ENCODE measurements at places on chromosomes 4 and X. TPM values are rescaled to one million over a fixed set of nuclear protein-coding genes. Genes with fewer than 3 reads are reported as not detected.

DNA sequence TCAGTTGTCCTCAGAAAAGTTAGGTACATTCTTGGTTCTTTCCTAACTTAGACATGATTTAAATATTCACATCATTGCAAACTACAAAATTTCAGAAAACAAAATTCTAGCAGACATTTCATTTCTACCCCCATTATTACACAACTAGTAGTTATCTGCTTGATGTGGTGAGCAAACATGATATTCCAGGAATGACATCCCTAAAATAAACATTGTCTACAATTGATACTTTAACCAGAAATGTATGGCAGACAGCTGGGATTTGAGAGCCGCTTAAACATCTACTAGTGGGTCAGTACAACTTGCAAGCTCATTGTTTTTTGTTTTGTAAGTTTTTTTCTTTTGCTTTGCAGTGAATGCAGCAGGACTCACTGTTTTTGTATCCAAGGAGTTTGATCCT lies 32.1 kb upstream of the AMBN start:
- H3K4me1 ChIP-seq, result no peaks in the 10 kb centered on the region
- no peak for DNase-seq
- H3K27ac ChIP-seq, result no peak overlapping the region
- no peaks in the 10 kb centered on the region for H3K36me3 ChIP-seq

GRCh38 chr4:114598191-114599121 lies at the start of gene UGT8:
Gene UGT8 (plus strand): TSS chr4:114598807. CDS start chr4:114622881, 24,074 bp downstream.
- no peaks in the 10 kb centered on the region for H3K36me3 ChIP-seq
- H3K4me3 ChIP-seq, result no peak within 1 kb of the TSS
- DNase-seq, result no peak
- peaks cover 8% of the 10 kb centered on the region for H3K4me1 ChIP-seq
- no peak within 1 kb of the TSS for H3K27ac ChIP-seq
- peaks cover 7% of the 10 kb centered on the region for H3K27me3 ChIP-seq

CT47A7 gene
- not detected for total RNA-seq

- no peaks in the 10 kb centered on the region for H3K27me3 ChIP-seq
- H3K36me3 ChIP-seq, result no peaks in the 10 kb centered on the region
- no peak overlapping the region for H3K27ac ChIP-seq
- DNase-seq, result no peak
Measured at GRCh38 chr4:93384241-93384640, 444.3 kb upstream of the ATOH1 start.

- H3K4me1 ChIP-seq, result no peaks in the 10 kb centered on the region
- H3K36me3 ChIP-seq, result no peaks in the 10 kb centered on the region
- H3K4me3 ChIP-seq, result no peak overlapping the region
Measured at GRCh38 chr4:177107288-177107921, 202.3 kb upstream of the NEIL3 start.
